H9 (cell line): ENCODE measurements at places on chromosomes 6 and 20. TPM values are rescaled to one million over a fixed set of nuclear protein-coding genes. Genes with fewer than 3 reads are reported as not detected.

DNA sequence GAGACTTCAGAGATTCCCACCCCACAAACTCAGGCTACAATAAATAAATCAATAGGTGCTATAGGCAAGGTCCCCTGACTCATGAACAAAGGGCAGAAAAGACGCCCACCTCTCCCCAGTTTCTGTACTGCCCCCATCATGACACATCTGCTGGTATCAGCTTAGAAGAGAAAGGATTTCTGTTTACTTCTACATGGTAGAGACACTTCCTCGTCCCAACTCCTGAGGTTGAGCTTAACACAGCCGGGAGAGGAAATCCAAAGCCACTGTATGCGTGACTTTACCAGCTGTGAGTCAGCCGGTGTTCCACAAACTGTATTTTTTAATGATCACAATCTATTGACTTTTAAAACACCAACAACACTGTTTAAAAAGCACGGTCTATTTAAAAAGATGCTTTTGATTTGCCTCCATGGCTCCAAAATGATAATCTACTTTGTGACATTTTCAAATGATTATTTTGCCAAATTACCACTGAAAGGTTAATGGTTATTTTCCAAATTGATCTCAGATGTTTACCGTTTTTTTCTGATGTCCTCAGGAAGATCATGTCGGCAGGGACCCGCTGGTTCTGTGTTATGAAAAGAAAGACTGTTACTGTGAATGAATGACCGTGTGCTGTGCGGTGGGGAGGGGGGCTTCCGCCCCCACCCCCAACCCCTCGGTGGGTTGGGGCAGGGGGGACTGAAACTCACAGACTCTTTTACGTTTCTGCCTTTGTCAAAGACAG lies 72.5 kb downstream of the ATP9A start:
- no peak for DNase-seq

The SUMO4 gene
- 0.77 and 1.5 TPM in 2 replicates for total RNA-seq

The NKAIN2 gene
- 0.17 and 0.29 TPM in 2 replicates for total RNA-seq

The CST2 gene
- not detected in 2 replicates for total RNA-seq

- DNase-seq, result peak; percentile 99
Measured at GRCh38 chr6:6686748-6687601, 98.5 kb downstream of the LY86 start.

The ADGB gene
- not detected in 2 replicates for total RNA-seq

The KIAA1586 gene
- total RNA-seq, result 33.3 and 37.6 TPM in 2 replicates

The SAMHD1 gene
- total RNA-seq, result 53.1 and 59.6 TPM in 2 replicates

The ATP6V1G2 gene
- 3.6 and 3.8 TPM in 2 replicates for total RNA-seq

GRCh38 chr20:62831854-62832211 lies 15.0 kb downstream of the COL9A3 start:
- no peak for DNase-seq

GRCh38 chr6:89413006-89413400 lies 930 bp upstream of the RRAGD start:
- DNase-seq, result no peak

- DNase-seq, result no peak
Measured at GRCh38 chr6:128240024-128240428, 280.4 kb downstream of the PTPRK start.

DNA sequence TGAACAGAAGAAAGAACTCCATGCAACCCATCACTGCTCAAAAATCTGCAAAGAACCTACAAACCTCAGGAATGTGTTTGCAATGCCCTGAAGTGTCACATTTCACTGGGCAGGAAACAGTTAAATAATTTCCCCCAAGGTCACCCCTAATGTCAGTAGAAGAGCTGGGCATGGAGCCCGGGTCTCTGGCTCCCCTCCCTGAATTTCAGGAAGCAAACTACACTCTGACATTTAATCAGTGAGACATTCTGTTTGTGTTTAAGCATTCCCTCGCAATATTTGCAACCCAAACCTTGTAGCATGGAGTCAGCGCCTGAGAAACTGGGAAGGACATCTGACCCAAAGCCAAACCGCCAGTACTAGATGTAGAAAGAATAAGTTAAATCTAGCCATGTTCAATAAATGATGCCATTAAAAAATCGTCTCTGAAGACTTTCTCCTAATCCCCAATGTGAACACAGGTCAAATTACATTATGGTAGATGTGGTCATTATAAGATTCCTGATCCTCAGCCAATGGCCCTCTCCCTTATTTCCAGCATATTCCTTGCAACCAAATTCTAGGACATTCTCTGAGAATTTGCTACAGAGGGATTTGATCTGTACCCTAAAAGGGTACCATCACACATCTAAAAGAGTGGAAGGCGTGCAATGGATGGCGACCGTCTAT lies 91.2 kb upstream of the ADTRP start:
- DNase-seq, result no peak

DNA sequence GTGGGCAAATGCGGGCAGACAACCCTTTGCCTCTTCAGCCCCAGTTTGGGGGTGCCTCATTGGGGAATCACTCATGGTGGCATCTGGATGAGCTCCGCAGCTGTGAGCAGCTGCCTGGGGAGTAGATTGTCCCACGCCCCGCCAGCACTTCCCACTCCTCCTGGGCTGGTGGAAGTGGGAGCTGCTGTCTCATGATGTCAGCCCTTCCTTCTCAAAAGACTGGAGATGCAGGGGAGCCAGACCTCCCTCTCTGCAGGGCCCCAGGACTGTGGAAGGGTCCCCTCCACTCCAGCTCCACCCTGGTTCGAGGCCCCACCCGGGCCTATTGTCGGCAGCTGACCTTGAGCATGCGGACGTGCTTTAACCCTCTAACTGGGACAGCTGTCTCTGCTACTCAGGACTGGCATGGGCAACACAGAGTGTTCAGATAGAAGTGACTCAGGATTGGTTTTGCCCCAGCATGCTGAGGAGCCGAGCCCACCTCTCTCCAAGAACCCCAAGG lies 2.0 kb downstream of the UNC93A start:
- DNase-seq, result no peak

The MRAP2 gene
- 8.0 and 8.3 TPM in 2 replicates for total RNA-seq

The CRISP3 gene
- total RNA-seq, result not detected in 2 replicates

The PPIL6 gene
- total RNA-seq, result 0.26 and 1.0 TPM in 2 replicates

DNA sequence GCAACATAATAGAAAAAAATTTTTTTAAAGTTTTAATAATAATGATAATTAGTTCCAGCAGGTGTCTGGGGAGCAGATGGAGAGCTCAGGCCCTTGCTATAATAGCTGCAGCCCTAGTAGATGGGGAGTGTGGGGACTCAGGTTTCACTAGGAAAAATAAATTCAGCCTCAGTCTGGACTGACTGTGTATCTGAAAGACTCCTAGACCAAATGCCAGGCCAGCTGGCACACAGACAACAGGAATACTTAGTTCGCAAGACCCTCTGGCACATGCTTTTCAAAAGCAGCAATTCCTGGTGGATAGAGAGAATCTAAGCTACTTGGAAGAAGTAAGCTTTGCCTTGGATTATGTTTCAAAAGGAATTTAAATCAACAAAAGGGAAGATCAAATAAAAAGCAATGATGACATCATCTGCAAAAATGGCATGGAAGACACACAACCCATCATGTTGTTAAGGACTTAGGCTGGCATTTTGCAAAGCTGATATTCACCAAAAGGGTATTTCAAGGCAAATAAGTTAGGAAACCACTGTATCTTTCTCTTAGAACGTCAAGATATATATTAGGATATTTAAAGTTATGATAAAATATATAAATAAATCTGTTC lies 107.8 kb downstream of the RNGTT start:
- no peak for DNase-seq

DNA sequence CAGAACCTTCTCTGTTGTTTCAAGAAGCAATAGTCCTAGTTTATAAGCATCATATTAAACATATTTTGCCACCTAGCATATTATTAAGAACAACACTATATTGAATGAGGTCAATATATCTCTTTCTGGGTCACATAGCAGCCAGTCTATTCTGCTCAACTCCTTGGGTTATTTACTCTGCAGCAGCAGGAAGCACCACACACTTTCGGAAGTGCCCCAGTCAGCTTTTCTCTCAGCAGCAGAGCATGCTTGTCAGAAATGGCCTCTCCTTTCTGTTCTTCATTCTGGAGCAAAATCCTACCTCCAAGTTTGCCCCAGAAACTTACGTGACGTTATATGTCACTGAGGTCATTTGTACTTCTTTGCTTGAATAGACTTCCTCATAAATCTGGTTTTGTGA lies 22.7 kb downstream of the CFAP206 start:
- no peak for DNase-seq

- DNase-seq, result no peak
Measured at GRCh38 chr20:43835944-43836508, 78.6 kb upstream of the TOX2 start.

DNA sequence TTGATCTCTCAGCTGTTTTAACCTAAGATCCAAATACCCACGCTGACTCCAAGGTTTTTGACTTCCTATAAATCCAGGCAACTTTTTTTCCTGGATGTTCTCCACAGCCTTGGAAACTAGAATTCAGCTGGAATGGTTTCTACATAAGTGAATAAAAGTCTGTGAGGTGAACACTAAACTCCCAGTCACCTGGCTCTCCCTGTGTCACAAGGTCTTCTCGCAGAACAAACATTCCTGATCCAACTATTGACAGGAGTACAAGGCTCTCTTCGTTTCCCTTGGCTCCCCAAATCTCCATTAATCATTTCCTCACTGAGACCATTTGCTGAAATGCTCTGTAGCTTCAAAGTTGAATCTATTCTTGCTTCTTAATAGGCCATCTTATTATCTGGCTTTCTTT lies 265.7 kb downstream of the ADGRG6 start:
- DNase-seq, result no peak

The SAPCD1 gene
- total RNA-seq, result 3.2 and 4.3 TPM in 2 replicates

GRCh38 chr6:146974351-146974750 lies 229.9 kb upstream of the STXBP5 start:
- DNase-seq, result no peak

The ALDH5A1 gene
- total RNA-seq, result 5.2 and 5.4 TPM in 2 replicates

GRCh38 chr6:30828027-30828962 lies 56.0 kb upstream of the DDR1 start:
- peak; percentile 79 for DNase-seq

DNA sequence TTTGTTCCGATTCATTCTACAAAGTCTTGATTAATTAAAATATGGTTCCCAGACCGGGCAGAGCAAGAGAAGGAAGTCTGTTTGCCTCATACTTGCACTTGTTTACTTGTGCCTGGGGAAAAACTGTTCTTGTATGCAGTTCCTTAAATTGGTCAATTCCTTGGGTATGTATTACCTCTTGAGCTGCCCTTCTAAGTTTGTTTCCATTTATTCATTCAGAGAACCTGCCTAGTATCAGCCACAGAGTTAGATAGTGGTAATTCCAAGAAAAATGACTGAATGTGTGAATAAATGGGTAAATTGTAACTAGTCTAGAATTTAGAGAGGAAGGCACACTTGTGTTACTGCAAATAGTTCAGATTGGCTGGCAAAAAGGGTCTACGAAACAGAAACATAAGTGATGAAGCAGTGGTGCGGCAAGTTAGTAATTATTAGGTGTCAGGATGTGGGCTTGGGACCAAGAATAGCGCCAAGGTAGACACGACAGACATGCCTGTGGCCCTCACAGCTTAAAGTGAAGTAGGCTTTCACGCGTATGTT lies 525 bp upstream of the MAK start:
- DNase-seq, result no peak

DNA sequence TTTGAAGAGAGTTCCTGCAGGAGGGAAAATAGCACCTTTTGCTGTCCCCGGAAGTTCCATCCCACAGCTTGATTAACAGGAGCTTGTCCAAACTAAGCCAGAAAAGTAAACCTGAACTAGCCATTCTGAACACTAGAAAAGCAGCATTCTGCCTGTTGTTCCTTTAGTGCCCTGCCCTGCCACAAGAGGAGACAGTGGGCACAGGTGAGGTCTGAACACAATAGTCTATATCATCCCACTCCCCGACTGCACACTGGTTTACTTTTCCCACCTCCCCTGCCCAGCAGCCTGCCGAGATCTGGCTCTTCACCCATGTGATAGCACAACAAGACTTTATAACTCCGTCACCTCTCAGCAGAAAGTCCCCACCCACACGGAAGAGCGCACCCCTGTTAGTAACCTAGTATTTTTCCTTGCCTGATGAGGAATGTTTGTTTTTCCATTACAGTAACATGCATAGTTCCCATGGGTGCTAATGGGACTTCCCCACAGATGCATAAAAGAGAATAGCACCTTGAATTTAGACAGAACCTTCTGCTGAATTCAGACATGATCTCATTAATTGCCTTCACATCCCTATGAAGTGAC lies 59.7 kb downstream of the TFAP2A start:
- no peak for DNase-seq

DNA sequence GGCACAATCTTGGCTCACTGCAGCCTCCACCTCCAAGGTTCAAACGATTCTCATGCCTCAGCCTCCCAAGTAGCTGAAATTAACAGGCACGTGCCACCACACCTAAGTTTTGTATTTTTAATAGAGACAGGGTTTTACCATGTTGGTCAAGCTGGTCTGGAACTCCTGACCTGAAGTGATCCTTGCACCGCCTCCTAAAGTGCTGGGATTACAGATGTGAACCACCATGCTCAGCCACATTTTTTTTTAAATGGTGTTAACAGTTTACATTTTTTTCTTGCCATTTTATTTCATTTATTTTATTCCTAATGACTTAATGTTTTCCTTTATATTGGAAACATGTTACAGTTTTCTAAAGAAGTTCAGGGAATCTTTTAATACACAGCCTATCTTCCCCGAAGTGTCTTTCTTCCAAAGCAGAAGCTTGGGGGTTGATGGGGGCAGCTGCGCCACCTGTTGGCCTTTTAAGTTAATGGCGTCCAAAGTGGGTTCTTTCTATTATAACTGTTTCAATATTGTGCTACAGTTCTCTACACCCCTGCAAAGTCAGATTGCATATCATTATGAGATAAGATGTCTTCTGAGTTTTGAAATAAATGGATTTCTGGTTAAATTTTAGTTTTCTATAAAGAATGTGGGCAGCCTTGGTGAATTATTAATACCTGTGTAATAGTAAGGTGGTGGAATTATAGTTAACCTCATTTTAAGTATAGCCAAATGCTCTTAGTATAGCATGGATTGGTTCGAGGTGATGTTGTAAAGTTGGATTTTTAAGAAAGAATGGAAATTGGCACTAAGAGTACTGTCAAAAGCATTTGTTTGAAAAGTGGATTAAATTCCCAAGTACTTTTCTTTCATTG lies 42.0 kb upstream of the PLCG1 start:
- no peak for DNase-seq

The AVP gene
- not detected in 2 replicates for total RNA-seq

DNA sequence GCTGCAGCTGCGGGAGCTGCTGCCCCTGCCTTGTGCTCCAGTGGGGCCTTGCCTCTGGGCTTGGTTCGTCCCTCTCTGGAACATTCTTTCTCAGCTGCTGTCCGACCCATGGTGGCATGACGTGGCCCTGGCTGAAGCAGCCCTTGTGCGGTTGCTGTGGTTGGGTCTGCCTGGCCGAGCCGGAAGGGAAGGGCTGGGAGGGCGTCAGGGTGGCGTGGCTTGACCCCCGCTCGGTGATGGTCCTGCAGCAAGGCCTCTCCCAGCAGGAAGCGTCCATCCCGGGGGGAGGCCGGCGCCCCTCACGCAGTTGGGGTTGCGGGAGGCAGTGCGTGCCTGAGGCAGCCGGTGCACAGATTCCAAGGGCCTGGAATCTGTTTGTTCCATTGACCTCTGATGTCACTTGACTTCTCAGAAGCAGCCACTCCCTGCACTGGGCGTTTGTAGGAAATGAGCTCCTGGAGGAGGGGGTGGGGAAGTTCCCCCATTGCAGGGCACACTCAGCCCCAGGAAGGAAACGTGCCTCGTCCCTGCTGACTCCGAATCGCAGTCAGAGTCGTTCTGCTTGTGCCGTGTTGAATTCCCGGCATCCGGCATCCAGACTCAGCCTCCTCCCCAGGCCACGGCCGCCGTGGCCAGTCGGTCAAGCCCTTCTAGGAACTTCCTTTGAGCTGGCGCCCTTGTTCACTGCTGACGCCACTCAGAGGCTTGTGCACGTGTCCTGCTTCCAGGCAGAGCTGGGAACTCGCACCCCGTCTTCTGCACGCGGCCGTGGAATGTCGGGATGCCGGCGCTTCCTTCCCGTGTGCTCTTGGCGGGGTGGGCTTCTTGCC lies 9.7 kb upstream of the TNFRSF6B start:
- no peak for DNase-seq

The DEFB125 gene
- total RNA-seq, result not detected in 2 replicates

The BANF2 gene
- total RNA-seq, result not detected in 2 replicates

The CDH22 gene
- 0.20 TPM in 1 of 2 replicates, not detected in the other for total RNA-seq
